ENCODE measurements at places on chromosomes 4 and X. TPM values are rescaled to one million over a fixed set of nuclear protein-coding genes. Genes with fewer than 3 reads are reported as not detected.

- no peak for DNase-seq
These were observed 67.4 kb downstream of the ZNF182 start for GRCh38 chrX:47936224-47936939.

DNA sequence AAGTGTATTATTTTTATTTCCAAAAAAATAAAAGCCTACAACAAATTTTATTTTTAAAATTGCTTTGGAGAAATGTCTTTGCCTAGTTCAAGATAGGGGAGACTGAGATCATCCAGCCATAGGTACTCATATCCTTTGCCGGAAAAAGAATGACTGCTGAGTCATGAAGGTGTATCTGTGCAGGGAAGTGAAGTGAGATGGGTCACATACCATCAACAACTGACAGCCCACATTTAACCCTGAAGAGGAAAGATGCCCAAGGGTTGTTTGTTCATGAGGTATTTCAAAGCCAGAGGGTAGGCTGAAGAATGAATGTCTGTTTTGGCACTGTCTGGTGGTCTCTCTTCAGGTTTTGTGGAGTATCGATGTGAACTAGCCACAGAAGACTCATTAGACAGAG, 106.7 kb upstream of the TTC29 start:
- DNase-seq: no peak

GRCh38 chrX:12137951-12138360, 317 bp upstream of the FRMPD4 start:
- DNase-seq: no peak

CCDC158 gene
- 0.56 TPM for total RNA-seq

HTN3 gene
- not detected for total RNA-seq

Measured in Caco-2 (cell line).